Effector CD8-positive, alpha-beta T cell (primary cell): ENCODE measurements at places on chromosomes 3 and 15.

DNA sequence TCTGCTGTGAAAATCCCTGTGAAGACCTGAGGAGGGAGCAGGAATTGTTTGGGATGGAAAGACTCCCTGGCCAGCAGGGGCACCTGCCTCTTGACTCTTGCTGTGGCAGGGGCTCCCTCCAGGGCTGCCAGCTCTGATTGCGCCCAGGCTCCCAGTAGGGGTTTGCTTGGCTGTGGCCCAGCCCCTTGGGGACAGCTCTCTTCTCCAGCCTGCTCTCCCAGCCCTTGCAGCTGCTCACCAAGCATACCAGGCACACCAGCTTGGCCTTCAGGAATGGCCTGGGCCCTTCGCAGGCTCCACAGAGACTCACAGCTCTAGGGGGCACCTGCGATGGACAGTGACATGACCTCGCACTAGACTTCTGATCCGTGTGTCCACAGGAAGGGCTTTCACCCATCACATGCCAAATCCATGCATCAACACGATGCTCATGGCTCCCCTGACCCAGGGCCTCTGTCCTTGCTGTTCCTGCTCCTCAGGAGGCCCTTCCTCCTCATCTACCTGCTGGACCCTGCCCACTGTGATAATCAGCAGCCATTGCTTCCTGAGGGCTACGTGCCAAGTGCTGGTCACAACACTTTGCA, 61.8 kb downstream of the SCN5A start:
- DNase-seq, result no peak

- no peak for DNase-seq
These were observed 30.9 kb downstream of the FRMD4B start for GRCh38 chr3:69354948-69355347.

DNA sequence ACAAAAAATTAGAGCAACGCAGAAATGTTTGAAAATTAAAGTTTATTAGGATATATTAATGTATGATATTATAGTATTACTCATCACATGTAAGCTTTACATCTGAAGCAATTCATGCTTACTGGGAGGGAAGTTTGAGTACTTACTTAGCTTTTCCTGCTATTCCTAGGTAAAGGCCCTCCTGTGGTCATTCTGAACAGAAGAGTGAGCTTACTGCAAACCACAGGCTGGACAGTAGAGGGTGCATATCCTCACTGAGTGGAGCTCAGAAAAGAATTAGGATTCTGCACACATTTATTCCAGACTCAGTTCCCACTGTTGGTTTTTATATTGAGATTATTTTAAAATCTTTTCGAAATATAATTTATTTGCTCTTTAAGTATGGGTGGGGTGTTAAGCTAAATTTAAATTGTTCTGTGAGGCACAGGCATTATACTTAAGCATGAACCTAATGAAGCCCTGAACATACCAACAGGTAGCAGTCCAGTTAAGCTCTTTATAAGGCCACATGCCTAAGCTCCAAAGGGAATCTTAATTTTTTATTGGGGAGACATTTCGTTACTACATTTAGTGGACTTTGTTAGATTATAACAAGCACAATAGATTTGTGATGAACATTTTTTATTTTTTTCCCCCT, 10.2 kb downstream of the MRPS22 start:
- DNase-seq, result no peak

GRCh38 chr3:130636480-130637234, 110.0 kb downstream of the PIK3R4 start:
- DNase-seq, result no peak

DNA sequence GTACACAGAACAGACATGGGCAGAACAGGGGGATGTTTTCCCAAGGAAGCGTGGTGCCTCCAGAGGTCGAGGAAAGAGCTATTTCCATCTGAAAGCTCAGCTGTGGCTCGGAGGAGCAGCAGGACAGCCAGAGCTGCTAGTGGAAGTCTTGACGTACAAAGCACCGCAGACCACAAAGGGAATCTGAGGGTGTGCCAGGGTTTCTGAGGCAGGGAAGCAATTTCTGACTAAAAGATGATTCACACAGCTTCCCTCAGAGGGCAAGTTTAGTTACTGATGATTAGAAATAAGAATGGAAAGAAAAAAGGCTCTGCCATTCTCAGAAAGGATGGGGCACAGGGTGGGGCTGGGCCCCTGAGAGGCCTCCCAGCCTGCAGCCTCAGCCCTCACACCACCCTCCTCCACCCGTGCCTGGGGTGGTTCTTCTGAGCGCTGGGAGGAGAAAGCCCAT, 45.8 kb upstream of the SEC13 start:
- DNase-seq, result no peak

DNA sequence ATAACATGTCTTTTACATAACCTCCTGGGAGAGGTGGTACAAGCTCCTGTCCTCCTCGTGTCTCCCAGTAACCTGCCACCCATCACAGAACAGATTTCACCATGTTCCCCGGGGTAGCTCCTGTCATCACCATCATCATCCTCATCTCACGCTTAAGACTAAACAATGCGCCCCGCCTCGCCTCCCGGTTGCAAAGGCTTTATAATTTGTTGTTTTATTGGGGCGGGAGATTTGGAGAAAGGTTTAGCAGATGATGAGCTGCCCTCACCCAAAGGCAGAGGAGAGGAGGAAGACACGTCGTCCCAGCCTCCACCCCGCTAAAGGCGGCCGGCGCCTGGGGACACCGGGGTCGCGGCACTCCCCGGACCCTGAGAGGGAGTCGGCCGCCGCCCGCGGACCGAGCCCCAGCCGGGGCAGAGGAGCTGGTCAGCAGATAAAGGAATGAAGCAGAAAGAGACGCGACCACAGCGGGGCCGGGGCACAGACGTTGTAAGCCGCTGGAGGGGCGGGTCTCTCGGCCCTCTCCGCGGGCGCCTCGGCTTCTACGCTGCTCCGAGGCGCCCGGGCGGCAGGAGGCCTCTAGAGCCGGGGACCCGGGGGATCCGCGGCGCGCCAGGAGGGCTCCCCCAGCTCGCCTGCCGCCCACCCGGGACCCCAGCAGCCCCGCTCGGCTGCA, 589 bp downstream of the HERC1 start:
- peak; percentile 27 for DNase-seq

DNA sequence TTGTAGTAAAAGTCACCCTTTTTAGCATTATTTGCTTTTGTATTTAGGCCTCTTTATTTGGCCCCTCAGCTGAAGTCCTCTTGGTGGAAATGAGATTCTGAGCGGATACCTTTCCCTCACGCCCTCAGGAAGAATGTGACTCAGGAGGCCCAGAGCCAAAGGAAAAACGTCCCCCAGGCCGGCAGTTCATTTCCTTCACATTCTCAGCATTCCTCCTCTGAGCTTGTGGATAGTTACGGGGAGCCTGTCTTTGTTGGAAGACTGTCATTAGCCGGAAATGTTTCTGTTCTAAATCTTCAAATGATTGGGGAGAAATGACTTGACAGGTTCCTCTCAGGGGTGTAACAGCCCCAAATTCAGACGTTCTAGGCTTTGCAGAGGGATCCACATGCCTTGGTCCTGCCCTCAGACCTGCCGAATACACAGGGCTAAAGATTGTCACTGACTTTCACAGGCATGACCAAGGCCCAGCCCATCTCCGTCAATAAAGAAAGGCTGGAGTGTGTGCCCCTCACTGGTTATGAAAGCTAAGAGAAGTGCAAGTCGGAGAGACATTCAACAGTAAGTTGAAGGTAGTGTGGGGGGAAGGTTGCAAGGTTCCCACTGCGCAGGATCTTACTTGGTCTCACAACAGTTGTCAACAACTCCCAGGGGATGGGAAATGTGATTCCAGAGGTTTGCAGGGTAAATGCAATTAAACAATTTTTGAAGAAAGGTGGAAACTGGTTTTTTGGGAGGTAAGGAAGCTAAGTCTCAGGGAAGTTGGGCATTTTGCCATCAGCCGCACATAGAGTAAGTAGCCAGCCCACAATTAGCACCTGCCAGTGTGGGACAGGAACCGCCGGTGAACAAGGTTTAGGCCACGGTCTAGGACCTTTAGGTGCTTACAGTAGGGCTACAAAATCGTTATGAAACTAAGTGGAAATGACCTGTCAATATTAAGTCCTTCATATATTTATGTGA, 39.7 kb upstream of the MYZAP start:
- no peak for DNase-seq

DNA sequence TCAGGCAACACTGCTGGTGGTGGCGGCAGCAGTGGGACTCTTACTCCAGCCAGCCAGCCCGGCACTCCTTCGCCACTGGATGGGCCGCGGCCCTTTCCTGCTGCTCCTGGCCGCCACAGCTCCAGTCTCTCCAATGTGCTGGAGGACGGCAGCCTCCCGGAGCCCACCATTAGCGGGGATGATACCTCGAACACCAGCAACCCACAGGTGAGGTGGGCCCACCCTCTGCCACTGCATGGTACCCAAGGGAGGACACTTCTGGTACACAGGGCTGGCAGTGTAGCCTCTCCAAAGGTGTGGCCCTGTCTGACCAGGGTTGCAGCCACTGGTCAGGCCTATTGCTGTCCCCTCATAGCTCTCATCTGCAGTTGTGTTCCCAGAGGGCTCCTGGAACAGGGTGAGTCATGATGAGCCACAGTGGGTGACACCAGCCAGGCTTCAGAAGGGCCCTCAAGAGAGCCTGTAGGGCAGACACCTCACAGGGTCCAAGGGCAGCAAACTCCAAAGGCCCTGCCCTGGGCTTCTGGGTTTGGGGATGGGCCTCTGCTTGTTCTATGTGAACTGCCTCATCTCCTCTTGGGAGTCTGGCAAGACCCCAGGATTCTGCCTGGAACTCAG, 20.8 kb downstream of the NBEAL2 start:
- DNase-seq, result no peak

DNA sequence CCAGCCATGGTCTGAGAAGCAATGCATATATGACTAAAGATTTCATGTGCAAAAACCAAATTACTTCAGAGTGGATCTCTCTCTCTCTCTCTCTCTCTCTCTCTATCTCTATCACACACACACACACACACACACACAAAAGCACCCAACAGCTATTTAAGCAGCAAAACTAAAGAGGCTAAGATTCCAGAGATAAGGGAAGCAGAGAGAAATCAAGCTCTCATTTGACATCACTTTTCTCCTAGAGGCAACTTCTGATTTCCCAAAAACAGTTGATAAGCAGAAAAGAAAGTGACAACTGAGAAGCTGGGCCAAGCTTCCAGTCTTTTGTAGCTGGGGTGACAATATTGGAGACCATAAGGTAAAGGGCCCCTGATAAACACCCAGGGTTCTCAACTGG, 526.0 kb upstream of the NR2F2 start:
- no peak for DNase-seq

DNA sequence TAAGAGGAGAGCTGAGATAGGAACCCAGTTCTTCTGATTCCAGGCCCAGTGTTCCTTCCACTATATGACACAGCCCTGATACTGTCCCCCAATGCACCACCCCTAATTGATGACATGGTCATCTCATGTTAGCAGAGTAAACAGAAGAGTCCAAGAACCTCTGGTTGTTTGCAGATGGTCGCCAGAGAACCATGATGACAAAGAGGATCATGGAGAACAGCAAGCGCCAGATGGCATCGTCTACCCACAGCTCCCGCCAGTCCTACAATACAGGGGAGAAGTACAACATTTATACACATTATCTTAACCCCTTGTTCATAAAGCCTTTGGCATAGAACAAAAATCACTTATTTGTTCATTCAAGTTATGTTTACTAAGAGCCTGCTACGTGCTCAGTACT, 18.5 kb upstream of the VPS39 start:
- DNase-seq, result no peak

DNA sequence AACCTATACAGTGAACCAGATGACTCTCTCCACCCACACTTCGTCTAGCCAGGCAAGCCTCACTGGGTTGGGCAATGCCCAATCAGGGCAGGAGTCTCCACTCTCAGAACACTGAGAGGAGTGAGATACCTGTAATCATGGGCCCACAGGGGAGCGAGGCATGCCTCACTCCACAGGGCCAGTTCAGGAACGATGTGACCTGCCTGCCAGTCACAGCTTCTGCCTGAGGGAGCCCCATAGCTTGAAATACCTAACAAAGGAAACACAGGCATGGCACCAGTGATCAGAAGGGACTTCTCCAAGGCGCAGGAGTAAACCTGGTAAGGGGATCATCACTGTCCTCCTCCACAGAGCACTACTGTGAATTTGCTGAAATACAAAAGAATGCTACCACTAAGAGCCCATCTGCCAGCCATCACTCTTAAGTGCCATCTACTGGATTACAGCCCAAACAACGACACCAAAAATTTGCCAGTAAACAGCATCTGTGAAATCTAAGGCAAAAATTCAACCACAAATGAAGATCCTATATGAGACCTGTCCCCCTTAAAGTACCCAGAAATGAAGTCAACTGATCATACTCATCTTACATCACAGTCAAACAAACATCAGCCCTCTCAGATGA, 689.9 kb upstream of the SEMA6D start:
- DNase-seq, result no peak

DNA sequence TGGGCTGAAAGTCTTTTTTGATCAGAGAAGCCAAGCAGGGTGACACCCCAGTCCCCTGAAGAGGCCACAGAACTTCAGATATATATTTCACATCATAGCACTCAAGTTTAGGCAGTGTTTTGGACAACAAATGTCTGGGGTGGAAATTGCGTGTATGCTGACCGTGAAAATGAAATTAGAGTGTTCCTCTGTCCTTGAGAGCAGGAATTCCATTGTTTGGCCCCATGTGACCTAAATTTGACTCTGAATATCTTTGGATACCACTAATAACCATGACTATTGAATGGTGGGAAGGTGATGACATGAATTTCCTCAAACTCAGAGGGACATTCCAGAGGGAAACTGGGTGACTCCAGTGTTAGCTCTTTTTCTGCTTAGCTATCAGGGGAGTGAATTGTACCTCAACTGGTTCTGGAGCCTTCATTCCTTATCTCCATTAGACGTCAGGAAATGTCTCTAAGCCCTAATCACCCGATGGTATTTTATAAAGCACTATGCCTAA, 263.5 kb upstream of the RASGRP1 start:
- no peak for DNase-seq

DNA sequence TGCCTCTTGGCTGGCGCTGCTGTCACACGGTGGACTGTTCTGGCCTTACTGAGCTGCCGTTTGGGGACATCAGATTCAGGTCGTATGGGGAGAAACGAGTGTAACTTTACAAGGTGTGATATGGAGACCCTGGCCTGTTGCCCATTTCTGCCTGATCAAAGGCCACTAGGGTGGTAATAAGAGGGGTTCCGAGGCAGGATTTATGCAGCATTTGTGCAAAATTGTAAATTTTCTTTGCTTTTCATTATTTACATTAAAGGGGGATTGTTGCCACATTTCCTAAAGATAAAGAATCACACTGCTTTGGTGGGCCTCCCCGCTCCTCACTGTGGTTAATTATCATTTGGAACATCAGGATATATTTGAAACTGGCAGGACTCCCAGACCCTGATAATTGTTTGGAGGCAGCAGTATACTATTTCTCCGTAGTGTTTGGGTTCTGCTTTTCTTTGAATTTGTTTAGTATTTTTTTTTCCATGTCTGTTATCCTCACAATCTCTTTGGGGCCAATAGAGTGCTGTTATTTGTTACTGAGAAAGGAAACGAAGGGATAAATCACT, 891 bp downstream of the NXPE3 start:
- DNase-seq, result no peak

GRCh38 chr3:37395286-37395685, 220.9 kb upstream of the LRRFIP2 start:
- DNase-seq, result no peak
